Activated CD4-positive, CD25-positive, alpha-beta regulatory T cell (primary cell): ENCODE measurements at places on chromosomes 1 and 21.

- no peak for DNase-seq
These were observed 67.6 kb downstream of the DPYD start for GRCh38 chr1:97853221-97853620.

DNA sequence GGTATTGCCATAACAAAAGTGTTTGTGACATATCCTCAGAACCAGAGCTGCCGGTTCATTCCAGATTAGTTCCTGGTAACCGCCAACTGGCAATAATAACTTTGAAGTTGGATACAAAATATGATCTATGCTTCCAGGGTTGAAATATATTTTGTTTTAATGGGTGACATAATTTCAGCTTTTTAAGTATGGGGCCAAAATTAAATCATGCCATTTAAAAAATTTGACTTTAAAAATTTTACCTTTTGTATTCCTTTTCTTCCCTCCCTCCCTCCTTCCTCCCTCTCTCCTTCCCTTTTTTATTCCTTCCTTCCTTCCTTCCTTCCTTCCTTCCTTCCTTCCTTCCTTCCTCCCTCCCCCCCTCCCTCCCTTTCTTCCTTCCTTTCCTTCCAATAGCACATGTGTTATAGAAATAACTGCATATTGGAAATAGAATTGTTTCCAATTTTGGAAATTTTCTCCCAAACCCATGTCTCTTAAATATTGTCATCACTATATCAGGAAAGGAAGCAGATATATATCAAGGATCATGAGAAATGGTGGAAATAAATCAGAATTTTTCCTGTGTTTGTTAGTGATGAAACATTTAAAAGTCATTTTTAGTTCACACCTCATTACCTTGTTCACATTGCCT, 12.0 kb upstream of the KIFAP3 start:
- no peak for DNase-seq

DNA sequence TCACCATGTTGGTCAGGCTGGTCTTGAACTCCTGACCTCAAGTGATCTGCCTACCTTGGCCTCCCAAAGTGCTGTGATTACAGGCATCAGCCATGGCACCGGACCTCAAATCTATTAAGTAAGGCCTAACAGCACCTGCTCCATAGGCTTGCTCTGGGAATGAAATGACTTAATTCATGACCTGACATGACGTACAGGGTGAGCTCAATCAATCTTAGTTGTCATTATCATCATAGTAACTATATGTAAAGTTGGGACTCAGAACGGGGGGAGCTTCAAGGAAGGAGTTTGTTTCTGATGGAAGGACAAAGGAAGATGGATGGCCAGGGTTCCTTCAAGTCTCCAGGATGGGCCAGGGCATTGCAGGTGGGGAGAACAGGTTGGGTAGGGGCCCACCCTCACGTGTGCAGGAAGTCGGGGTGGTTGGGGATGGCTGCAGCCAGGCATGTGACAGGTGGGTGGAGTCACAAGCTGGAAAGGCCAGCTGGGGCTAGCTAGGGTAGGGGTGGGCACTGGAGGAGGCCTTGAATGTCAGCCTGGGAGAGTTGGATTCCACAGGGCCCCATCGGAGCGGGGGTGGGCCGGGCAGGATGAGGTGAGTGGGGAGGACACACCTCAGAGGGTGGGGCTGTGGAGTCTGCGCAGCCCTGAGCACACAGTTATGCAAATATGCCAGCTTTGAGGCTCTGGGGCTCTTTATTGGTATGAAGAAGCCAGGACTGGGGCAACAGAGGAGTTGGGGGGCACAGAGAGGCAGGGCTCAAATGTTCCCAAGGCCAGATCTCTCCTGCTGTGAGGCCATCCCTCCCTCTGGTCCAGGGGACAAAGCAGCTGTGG, 9.6 kb downstream of the TRIM62 start:
- no peak for DNase-seq

DNA sequence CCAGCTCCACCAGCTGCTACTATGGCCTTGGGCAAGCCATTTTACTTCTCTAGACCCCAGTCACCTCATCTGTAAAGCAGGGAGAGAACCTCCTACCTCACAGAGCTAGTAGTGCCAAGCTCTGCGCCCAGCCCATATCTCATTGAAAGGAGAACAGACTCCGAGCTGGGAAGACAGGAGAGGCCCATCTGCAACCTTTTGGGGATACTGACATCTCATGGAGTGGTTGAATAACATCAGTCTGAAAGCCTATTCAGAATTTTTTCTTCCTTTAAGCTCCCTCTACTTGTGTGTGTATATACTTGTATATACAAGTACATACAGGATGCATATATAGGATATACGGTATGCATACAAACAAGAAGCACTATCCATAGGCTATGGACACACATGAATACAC, 279.5 kb upstream of the POU3F1 start:
- DNase-seq = no peak

DNA sequence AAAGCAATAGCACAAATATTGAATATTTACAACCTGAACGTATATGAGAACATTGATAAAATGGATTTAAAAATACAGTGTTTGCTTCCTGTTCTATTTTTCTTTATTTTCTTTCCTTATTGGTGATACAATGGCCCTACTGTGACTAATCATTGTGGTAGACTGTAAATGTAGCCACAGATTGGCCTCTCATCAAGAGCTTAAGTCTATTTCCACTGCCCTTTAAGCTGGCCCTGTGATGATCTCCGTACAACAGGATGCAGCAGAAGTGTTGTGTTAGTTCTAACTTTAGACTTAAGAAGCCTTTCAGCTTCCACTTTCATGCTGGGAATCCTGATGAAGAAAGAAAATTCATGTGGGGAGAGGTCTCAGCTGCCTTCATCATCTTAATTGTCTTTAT, 285.6 kb upstream of the B3GALT2 start:
- no peak for DNase-seq
